A673 (cell line): ENCODE measurements at places on chromosomes 11 and 22. TPM values are rescaled to one million over a fixed set of nuclear protein-coding genes. Genes with fewer than 3 reads are reported as not detected.
A peak's percentile ranks its signal among the peaks of the same experiment; 100 is the strongest.

GRCh38 chr22:23495614-23496444 lies 84.3 kb downstream of the IGLL1 start:
- H3K27ac ChIP-seq: no peak overlapping the region
- H3K4me1 ChIP-seq: no peaks in the 10 kb centered on the region
- no peak for DNase-seq
- H3K4me3 ChIP-seq: no peak overlapping the region

The PATE4 gene
- not detected in 2 replicates for total RNA-seq

- H3K36me3 ChIP-seq: no peaks in the 10 kb centered on the region
- no peaks in the 10 kb centered on the region for H3K4me1 ChIP-seq
- DNase-seq: no peak
- peaks cover 2% of the 10 kb centered on the region for H3K27me3 ChIP-seq
Measured at GRCh38 chr11:7490054-7490453, 4.7 kb downstream of the OLFML1 start.

DNA sequence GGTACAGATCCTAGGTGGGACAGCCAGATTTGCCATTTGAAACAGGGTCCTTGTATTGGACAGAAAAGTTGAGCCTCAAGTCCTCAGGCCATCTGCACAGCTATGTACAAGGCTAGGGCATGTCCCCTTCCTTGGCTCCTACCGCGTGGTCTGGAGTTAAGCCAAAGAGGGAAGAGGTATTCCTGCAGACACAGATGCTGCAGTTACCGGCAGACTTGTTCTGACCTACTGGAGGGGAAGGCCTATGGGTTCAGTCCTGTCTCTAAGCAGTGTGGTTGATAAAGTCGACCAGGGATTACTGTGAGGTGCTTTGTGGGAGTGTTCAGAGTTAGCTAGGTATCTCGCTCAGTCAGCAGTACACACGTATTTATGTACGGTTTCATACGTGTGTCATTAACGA lies 180.6 kb downstream of the ADAMTS15 start:
- H3K27me3 ChIP-seq: no peaks in the 10 kb centered on the region
- no peaks in the 10 kb centered on the region for H3K36me3 ChIP-seq
- no peak overlapping the region for H3K27ac ChIP-seq

The GLYAT gene
- total RNA-seq: 0.39 TPM in 1 of 2 replicates, not detected in the other

The SERGEF gene
- 15.2 and 16.7 TPM in 2 replicates for total RNA-seq

DNA sequence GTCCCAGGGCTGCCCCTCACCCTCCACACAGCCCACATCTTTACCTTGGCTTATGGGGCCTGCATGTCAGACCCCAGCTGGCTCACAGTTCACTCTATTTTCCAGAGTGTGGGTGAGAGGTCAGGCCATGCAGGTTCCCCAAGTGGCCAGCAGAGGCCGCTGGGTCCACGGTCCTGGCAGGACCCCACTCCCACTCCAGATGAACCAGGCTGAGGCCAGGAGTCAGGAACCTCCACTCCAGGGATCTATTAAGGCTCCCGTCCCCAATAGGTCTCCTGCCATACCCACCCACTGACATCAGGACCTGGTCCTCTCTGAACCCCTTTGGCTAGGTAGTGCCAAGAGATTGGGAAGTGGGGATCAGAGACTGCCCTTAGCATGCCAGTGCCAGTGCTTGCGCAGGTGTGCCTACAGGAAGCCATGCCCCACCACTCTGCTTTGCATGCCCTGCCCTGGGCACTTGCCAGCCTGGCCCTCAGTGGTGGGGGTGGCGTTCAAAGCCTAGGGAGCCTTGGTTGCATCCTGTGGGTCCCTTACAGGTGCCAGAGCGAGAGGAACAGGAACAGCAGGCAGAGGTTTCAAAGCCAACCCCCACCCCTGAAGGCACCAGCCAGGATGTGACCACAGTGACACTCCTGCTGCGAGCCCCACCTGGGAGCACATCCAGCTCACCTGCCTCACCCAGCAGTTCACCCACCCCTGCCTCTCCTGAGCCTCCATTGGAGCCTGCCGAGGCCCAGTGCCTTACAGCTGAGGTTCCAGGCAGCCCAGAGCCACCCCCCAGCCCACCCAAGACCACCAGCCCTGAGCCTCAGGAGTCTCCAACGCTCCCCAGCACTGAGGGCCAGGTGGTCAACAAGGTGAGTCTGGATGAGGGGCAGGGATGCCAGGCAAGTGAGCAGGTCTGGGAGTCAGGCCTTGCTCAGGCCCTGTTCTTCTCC lies 8.3 kb downstream of the SMTN start:
- peaks cover 3% of the 10 kb centered on the region for H3K36me3 ChIP-seq
- peaks cover 9% of the 10 kb centered on the region for H3K4me1 ChIP-seq
- no peaks in the 10 kb centered on the region for H3K27me3 ChIP-seq
- H3K4me3 ChIP-seq: no peak overlapping the region
- DNase-seq: no peak
- H3K27ac ChIP-seq: no peak overlapping the region

The ARHGAP8 gene
- 0.31 TPM in 1 of 2 replicates, not detected in the other for total RNA-seq

GRCh38 chr11:36492724-36493304 lies 17.3 kb downstream of the TRAF6 start:
- peaks cover 82% of the 10 kb centered on the region for H3K36me3 ChIP-seq
- no peak overlapping the region for H3K27ac ChIP-seq
- peak; percentile 86 for DNase-seq
- H3K27me3 ChIP-seq: no peaks in the 10 kb centered on the region
- no peak overlapping the region for H3K4me3 ChIP-seq

DNA sequence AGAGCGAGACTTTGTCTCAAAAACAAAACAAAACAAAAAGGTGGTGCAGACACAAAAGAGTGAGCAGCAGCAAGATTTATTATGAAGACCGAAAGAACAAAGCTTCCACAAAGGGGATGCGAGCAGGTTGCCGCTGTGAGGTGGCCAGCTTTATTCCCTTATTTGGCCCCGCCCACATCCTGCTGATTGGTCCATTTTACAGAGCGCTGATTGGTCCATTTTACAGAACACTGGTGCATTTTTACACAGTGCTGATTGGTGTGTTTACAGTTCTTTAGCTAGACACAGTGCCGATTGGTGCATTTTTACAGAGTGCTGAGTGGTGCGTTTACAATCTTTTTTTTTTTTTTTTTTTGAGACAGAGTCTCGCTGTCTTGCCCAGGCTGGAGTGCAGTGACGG lies 77.4 kb downstream of the CECR2 start:
- H3K36me3 ChIP-seq: no peaks in the 10 kb centered on the region
- no peak overlapping the region for H3K4me3 ChIP-seq
- H3K27me3 ChIP-seq: no peaks in the 10 kb centered on the region
- H3K4me1 ChIP-seq: peaks cover 8% of the 10 kb centered on the region
- no peak overlapping the region for H3K27ac ChIP-seq
- no peak for DNase-seq

- H3K4me3 ChIP-seq: no peak overlapping the region
- H3K27me3 ChIP-seq: peaks cover 14% of the 10 kb centered on the region
- no peaks in the 10 kb centered on the region for H3K36me3 ChIP-seq
- no peak overlapping the region for H3K27ac ChIP-seq
Measured at GRCh38 chr11:128889657-128890213, 1.4 kb upstream of the KCNJ5 start.

- peak; percentile 85 for DNase-seq
- H3K4me3 ChIP-seq: no peak overlapping the region
- H3K36me3 ChIP-seq: no peaks in the 10 kb centered on the region
- no peaks in the 10 kb centered on the region for H3K27me3 ChIP-seq
- H3K4me1 ChIP-seq: peaks cover 15% of the 10 kb centered on the region
Measured at GRCh38 chr11:11263238-11264005, 89.6 kb downstream of the CSNK2A3 start.

The MS4A3 gene
- not detected in 2 replicates for total RNA-seq

- peaks cover 22% of the 10 kb centered on the region for H3K4me1 ChIP-seq
- DNase-seq: no peak
- H3K27ac ChIP-seq: peak overlapping the region; percentile 73
Measured at GRCh38 chr22:31943206-31943977, 943 bp upstream of the YWHAH start.
